ENCODE measurements at places on chromosomes 6 and 20.

GRCh38 chr6:154276810-154277628, 79.6 kb downstream of the IPCEF1 start:
- no peak for DNase-seq

DNA sequence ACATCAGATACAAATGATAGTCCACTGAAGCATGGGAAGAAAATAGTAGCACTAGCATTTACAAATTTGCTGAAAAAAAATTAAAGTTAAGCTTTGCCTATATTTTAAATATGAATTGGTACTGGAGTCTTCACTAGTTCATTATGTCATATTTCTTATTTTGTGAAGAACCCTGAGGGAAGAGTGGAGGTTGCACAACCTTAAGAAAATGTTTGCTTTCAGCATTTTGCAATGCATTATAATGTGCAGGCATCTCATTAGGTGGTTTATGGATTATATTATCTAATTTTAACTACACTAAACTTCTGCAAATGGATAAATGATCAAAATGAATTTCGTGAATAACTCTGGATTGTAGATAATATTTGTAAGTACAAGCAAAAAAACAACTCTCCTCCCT, 390.8 kb upstream of the HS3ST5 start:
- DNase-seq = no peak

DNA sequence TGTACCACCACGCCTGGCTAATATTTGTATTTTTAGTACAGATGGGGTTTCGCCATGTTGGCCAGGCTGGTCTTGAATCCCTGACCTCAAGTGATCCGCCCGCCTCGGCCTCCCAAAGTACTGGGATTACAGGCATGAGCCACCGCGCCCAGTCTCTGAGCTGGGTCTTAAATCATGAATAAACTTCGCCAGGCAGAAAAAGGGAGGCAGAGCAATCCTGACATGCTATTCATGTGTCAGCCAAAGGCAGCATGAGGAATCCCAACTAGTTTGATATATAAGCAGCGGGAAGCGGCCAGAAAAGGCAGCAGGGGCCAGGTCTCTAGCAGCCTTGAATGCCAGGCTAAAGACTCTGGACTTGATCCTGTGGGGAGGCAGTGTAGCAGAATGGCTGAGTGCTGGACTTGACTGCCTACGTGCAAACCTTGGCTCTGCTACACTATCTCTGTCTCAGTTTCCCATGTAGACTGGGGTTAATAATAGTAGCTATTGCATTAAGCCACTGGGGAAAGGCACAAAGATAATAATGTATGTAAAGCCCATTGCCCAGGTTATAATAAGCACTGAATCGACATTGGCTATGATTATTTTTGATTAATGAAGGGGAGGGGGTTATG, 1.8 kb downstream of the PROCR start:
- no peak for DNase-seq

DNA sequence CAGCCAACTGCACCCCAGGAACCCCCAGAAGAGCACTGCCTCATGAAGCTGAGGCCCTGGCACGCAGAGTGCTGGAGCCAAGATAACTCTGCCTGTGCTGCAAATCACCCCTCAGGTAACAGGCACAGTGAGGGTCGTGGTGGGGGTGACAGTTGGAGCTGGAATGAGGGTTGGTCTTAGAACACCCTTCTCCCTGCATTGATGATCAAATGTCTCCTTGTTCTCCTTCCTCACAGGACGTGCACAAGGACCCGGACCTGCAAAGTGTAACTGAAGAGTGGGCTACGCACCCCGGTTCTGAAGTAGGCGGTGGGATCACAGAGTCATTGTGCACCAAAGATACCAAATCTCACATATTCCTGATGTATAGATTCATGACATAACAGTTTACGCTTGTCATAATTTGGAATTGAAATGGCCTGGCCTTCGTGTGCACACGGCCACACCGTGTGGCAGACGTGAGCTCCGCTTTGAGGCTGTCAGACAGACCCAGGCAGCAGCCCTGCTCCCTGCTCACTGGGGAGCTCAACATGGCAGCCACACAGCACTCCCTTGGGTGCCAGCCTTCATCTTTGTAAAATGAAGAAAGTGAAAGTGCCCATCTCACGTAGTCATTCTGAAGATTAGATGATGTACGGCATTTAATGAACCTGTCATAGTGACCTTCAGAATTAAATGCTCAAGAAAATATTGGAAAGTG, 8.8 kb downstream of the THBS2 start:
- no peak for DNase-seq

DNA sequence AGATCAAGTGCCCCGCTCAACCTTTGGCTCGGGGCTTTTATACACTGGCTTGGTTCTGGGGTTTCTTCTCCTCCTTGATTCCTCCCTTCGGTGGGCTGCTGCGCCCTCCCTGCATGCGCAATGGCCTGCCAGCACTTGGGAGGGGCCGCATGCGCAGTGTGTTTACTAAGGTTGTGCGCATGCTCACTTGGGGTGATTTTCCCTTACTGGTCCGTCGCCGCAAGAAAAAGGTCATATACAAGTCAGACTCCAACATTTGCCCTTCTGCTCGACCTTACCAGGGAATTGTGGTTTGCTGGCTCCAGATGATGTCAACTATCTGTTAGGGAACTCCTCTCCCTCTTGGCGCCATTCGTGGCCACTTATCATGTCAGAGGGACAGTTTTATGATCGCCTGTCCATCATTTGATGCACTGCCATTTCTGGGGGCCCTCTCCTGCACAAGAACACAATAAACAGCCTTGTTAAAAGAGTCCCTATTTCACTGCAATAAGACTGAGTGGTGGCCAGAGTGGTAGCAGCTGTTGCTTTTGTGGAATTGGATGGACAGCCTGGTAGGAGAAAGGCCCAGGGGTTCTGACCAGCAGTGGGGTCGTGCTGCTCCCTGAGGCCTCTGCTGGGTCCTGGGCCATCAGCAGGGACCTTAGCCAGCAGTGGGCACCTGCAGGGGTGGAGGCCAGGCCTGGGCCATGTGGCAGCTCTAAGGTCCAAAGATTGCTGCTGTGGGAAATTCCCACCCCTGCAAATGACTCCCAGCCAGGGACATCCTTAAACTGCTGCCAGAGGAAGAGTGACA, 2.8 kb upstream of the LBP start:
- no peak for DNase-seq

DNA sequence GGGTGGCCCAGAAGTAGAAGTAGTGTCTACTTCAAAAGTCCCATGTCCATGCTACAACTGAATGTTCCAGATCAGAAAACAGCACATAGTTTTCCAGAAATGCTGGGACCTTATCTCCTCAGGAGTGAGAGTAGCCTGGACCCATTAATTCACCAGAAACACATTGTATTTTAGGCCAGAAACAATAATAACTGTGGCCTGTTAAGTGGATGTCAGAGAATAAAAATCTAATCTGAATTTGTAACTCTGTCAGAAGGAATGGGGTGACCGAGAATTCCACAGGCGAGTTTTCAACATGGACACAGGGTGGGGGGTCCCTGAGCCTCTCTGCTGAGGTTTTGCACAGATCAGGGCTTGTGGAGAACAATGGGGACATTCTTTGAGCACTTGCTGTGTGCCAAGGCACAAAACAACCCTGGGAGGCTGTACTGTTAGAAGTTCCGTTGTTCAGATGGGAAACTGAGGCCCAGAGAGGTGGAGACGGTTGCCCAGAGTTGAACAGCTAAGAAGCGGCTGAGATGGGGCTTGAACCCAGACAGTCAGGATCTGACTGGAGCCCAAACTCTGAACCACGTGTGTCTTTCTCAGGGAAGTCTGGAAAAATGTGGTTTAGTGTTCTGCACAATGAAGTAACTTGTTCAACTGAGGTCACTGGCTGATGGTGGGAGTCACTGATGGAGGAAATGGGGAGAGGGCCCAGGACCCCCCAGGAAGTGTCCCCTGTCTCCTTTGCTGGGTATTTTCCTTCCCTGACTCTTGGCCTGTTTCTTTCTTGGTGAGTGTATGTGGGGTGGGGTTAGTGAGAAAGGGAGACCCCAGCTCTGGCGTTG, 44.2 kb downstream of the SNAI1 start:
- no peak for DNase-seq

- no peak for DNase-seq
Observed at GRCh38 chr20:25341716-25342680, 48.6 kb downstream of the ABHD12 start.

DNA sequence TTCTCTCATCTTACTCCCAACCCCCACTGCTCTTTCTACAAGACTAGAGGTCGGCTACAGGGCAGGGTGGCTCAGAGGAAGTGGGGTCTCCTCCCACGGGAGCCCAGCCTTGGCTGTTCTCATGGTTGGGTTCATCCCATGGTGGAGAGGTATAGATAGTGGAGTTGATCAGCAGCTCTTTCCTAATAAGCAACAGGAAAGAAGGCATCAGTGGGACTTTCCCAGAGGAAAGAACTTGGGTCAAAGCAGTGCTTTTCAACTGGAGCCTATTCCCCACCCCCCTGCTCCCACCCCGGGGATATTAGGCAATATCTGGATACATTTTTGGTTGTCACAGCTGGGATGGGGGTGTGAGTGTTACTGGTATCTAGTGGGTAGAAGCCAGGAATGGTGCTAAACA, 200.9 kb downstream of the NFATC2 start:
- DNase-seq = no peak
